ENCODE measurements at places on chromosomes 11 and 22.

DNA sequence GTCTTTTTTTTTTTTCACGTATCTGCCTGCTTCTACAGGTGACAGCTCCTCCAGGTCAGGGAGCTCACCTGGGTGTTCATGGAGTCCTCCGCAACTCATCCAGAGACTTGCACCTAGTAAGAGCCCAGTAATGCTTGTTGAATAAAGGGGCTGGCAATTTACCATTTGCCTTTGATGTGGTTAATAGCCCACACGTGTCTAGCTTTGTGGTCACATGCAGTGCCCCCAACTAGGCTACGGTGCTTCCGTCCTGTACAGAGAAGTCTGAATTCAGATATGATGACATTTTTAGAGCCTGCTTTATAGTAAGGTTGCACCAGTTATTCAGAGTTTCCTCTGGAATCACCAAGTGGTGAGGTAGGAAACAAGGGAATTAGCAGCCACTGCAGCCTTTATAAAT is 199.4 kb upstream of the MTMR2 start:
- no peak overlapping the region for H3K4me3 ChIP-seq

DNA sequence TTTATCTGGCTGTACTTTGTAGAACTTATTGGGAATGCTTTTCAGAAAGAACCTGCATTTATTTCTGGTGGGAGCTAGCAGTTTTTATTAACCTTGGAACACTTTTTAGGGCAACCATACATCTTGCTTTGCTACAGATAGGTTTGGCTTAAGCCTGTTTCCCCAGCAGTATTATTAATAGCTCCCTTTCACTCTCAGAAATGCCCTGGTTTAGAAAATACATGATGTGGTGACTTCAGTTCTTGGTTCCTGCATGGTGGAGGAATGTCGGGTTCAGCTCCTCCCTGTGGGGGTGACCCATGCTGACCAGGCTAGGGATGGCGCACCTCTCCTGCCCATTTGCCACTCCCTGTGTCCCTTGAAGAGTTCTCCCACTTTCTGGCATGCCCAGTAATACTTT is 28.2 kb downstream of the ZBED4 start:
- no peaks in the 10 kb centered on the region for H3K27me3 ChIP-seq
- no peak overlapping the region for H3K27ac ChIP-seq
- H3K36me3 ChIP-seq, result peaks cover 95% of the 10 kb centered on the region
- no peak for DNase-seq
- no peak overlapping the region for H3K4me3 ChIP-seq
- peaks cover under 1% of the 10 kb centered on the region for H3K4me1 ChIP-seq

DNA sequence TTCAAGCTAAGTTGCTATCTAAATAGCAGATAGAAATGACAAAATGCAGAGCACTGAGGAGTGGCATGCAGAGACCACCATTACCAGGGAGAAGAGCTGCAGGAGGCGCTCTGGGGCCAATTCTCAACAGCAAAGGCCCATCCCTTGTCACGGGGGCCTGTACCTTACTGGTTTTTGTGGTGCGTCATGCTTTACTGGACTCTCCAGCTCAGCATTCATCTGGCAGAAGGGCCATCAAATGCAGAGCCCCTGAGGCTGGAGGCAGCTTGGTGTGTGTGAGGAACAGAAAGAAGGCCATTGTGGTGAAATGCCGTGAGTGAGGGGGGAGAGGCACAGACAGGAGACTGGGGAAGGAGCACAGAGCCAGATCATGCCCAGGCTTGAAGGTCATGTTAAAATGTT is 56.5 kb upstream of the NAV2 start:
- no peak overlapping the region for H3K4me3 ChIP-seq
- no peaks in the 10 kb centered on the region for H3K4me1 ChIP-seq
- no peaks in the 10 kb centered on the region for H3K36me3 ChIP-seq
- no peak for DNase-seq
- H3K27me3 ChIP-seq, result peaks cover 8% of the 10 kb centered on the region
- no peak overlapping the region for H3K27ac ChIP-seq

DNA sequence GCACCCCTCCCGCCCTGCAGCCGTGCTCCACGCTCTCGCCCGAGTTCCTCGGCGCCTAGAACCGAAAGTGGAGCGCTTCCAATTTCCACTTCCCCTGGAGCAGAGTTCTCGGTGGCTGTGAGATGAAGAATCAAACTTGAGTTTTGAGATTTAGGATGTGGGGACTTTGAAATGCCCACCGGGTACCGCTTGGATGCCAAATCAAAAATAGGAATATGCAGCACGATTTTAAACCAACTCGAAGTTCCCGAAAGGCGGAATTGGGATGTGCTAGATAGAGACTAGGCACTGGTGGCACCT is 569 bp downstream of the POLA2 start:
- DNase-seq, result no peak
- peak overlapping the region; percentile 94 for H3K4me3 ChIP-seq
- peaks cover 15% of the 10 kb centered on the region for H3K27me3 ChIP-seq
- H3K36me3 ChIP-seq, result peaks cover 32% of the 10 kb centered on the region

DNA sequence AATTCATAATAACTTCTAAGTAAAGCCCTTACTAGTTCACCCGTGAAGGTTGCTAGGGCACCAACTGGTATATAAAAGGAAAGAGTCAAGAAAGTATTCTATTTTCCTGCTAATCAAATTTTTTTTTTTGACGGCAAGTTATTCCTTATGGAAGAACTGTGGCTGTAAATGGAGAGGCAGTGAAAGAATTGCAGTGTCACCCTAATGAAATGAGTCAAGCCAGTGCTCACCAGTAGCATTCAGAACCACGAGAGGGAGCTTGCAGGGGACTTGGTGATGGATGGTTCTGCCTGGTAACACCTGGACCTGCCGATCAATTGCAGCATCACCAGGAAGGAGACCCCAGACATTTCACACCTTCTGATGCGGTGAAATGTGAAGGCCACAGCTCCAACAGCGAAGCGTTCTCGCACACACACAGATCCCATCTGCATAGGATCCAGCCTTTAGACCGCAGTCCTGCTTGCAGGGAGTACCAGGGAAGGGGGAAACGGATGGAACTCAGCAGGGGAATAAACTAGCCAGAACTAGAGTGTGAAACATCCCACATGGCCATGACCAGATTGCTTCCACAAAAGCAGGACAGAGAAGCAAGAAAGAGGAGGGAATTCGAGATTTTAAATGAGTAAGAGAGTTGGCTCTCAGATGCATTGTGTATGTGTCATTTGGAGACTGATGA is 326.2 kb downstream of the TBC1D22A start:
- H3K4me1 ChIP-seq, result peaks cover 49% of the 10 kb centered on the region
- peaks cover 15% of the 10 kb centered on the region for H3K27me3 ChIP-seq
- peaks cover 12% of the 10 kb centered on the region for H3K36me3 ChIP-seq
- H3K27ac ChIP-seq, result peak overlapping the region; percentile 43
- peak overlapping the region; percentile 0 for H3K4me3 ChIP-seq

GRCh38 chr11:30758012-30758411 is 171.9 kb upstream of the MPPED2 start:
- H3K4me1 ChIP-seq, result peaks cover 29% of the 10 kb centered on the region
- peaks cover 10% of the 10 kb centered on the region for H3K36me3 ChIP-seq
